ENCODE measurements at places on chromosomes 11 and 22. TPM values are rescaled to one million over a fixed set of nuclear protein-coding genes. Genes with fewer than 3 reads are reported as not detected.

DNA sequence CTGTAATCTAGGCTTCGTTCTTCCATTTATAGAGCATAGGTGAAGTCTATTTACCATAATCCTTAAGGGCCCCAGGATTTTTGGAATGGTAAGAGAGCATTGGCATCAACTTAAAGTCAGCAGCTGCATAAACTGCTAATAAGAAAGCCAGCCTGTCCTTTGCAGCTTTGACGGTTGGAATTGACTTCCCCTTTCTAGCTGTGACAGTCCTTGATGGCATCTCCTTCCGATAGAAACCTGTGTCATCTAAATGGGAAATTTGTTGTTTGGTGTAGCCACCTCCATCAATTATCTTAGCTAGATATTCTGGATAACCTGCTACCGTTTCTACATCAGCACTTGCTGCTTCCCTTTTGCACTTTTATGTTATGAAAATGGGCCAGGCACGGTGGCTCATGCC is 58.0 kb upstream of the GLYATL1B start:
- DNase-seq = no peak

DNA sequence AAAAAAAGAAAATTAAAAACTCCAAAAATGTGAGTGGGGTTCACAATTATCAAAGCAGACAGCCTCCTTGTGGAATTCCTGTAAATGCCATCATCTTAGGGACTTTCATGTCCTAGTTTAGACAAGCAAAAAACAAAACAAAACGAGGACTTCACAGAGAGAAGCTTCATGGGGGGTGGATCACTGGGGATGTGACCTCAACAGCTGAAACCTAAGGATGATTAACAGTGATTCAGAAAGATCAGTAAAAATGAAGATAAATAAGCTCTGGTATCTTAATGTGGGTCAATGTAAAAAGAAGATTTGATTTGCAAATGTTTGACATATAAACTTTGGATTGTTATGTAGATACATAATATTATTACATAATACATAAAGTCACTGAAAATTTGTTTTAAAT is 8.1 kb upstream of the OR10W1 start:
- no peak for DNase-seq

- DNase-seq = no peak
Observed at GRCh38 chr11:118689503-118689851, 10.0 kb upstream of the TREH start.

DNA sequence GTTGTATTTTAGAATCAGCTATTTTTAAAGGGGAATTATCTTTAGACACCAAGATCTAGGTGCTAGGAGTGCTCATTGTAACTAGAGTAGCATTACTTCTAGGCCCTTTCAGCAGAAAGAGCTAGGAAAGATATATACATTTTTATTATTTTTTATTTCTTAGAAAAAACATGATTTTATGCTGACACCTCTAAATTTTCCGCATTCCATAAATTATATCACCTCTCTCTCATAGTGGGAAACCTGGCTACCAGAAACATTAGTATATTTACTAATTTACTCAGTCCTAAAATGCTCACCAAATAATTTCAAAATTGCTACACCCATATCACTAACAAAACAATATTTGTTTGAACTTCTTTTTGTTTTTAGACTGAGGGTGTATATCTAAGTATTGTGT is 32.1 kb upstream of the SLC36A4 start:
- no peak for DNase-seq

GRCh38 chr11:63244862-63245261 is 1.5 kb upstream of the SLC22A25 start:
- DNase-seq = no peak

GRCh38 chr11:8017894-8018483 is 30.9 kb downstream of the EIF3F start:
- no peak for DNase-seq

GRCh38 chr11:69351460-69351859 is 57.5 kb downstream of the MYEOV start:
- no peak for DNase-seq

GRCh38 chr11:28808771-28809170 is 700.6 kb downstream of the METTL15 start:
- DNase-seq = no peak

GRCh38 chr11:72534371-72535193 is 100.3 kb upstream of the CLPB start:
- DNase-seq = no peak

- DNase-seq = no peak
Observed at GRCh38 chr22:44071781-44072326, 47.8 kb downstream of the PARVB start.

SORL1 gene
- total RNA-seq = 6.1 TPM

C11orf65 gene
- total RNA-seq = 0.43 TPM

NNMT gene
- total RNA-seq = 44.0 TPM

MPEG1 gene
- total RNA-seq = 18.3 TPM

TSSK2 gene
- not detected for total RNA-seq

OR4C3 gene
- not detected for total RNA-seq

OR52A5 gene
- total RNA-seq = not detected
